ENCODE measurements at places on chromosomes 4 and X. TPM values are rescaled to one million over a fixed set of nuclear protein-coding genes. Genes with fewer than 3 reads are reported as not detected.

The OTC gene
- total RNA-seq, result not detected

The FAM241A gene
- 0.75 TPM for total RNA-seq

The SSX1 gene
- not detected for total RNA-seq

The FOXR2 gene
- total RNA-seq, result not detected

The ARMCX2 gene
- 2.4 TPM for total RNA-seq
